ENCODE measurements at places on chromosomes 11 and 22.

- DNase-seq, result peak; percentile 84
Observed at GRCh38 chr11:3710485-3711259, 39.5 kb upstream of the CHRNA10 start.

GRCh38 chr22:34845391-34845790, 220.6 kb upstream of the ISX start:
- DNase-seq, result no peak

DNA sequence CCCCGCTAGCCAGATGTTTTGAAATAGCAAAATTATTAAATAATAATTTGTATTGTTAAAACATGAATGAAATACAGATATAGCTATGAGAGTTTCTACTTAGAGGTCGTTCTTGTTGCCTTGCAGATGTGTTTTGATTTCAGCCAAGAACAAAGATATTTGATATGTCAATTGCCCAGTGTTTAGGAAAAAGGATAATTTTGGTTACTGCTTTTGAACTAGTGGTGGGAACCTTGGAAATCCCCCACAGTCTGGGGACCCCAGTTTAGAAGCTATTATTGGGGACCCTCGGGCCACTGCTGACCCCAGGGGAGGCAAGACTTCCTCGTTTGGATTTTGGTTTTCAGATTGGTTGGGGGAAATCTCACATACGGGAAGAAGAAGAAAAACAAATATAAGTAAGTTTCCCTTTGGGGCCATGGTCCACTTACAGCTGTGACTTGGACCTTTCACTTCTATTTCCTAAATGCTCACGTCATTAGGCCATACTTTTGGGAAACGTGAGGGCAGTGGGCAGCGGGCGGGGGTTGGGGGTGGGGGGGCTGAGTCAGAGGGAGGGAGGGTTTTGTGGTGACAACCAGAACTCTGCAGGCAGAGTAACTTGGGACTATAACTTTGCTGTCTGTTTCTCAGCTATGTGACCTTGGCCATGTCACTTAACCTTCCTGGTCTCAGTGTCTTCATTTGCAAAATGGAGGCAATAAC, 37.0 kb downstream of the LDLRAD3 start:
- peak; percentile 74 for DNase-seq

GRCh38 chr11:72327606-72328005, 83.6 kb upstream of the PHOX2A start:
- no peak for DNase-seq

GRCh38 chr11:120906766-120907165, 117.1 kb upstream of the TBCEL start:
- no peak for DNase-seq

DNA sequence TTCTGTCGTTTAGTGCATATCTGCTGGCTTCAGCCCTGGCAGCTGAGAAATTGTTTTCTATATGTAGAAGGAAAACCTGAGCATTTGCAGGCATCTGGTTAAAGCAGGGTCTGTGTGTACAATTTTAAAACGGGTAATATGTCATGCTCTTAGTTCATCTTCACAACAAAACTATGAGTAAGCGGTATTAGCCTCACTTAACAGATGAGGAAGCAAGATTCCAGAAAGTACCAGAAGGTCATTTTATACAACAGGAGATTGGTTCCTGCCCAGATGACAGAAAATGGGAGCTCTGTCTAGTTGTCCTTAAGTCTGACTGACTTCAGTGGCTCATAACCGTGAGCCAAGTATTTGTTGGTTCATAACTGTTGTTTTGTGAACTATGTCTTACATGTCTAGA, 1.1 kb downstream of the TIMM10B start:
- DNase-seq, result no peak

GRCh38 chr11:67344264-67344663, 9.1 kb downstream of the POLD4 start:
- no peak for DNase-seq

- peak; percentile 62 for DNase-seq
Observed at GRCh38 chr22:25668437-25668836, 73.6 kb upstream of the MYO18B start.

GRCh38 chr11:2436521-2437031, 7.7 kb downstream of the TRPM5 start:
- DNase-seq, result no peak

DNA sequence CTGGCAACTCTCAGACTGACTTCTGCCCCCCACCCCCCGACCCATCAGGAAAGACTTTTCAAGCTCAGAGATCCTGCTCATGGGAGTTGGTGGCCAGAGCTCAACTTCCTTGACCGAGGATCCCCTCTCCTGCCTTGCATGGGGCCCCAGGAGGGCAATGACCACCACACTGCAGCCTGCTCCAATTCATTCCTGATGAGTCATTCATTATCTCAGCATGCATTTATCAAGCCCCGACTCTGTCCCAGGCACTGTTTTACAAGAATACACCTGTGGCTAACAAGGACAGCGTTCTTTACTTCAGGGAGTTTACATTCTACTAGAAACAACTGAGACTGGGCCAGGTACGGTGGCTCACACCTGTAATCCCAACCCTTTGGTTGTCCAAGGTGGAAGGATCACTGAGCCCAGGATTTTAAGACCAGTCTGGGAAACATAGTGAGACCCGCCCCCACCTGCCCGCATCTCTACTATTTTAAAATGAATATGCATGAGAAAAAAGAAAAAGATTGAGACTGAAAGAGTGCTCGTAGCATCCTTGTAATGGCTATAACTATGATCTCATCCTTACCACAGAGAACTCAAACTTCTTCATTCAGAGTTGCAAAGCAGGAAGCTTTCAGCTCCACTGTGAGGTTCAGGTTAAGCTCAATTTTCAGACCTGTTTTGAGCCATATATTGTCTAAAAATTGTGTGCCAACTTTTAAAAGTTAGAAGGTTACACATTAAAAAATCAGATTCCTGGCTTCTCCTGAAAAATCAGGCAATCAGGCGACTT, 60.4 kb downstream of the FEZ1 start:
- DNase-seq, result peak; percentile 22

GRCh38 chr22:43100225-43100624, 10.3 kb upstream of the BIK start:
- DNase-seq, result no peak

DNA sequence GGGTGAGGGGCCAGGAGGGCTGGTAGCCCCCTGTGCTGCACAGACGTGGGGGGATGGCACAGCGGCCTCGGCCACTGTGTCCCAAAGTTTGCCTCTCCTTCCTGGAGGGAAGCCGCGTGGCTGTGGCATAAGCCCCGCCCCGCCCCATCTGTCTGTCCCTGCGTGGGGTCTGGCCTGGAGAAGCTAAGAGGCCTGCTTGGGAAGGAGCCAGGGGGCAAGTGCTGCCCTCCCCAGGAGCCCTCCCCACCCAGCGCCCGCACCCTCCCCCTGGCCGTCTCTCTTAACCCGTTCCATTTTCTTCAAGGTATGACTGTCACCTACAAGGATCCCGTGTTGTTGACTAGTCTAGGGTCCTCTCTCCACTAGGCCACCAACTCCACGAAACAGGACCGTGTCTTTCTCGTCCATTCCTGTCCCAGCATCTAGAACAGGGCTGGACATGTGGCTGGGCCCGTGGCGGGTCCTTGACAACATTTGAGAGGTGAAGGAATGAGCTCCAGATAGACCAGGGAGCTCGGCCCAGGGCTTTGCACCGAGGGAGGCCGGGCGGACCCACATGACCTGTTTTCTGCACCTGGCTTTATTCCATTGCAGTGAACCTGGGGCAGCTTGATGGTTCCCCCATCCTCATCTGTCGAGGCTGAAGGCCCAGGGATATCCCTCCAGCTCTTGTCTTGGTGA, 428.0 kb downstream of the TBC1D22A start:
- no peak for DNase-seq

- DNase-seq, result no peak
Observed at GRCh38 chr22:45631140-45631840, 40.3 kb upstream of the ATXN10 start.

GRCh38 chr22:45846952-45847351, 130.0 kb downstream of the WNT7B start:
- no peak for DNase-seq

GRCh38 chr11:95688501-95689222, 100.9 kb downstream of the FAM76B start:
- no peak for DNase-seq

- peak; percentile 37 for DNase-seq
Observed at GRCh38 chr11:105372206-105372605, 232.6 kb upstream of the CARD18 start.

DNA sequence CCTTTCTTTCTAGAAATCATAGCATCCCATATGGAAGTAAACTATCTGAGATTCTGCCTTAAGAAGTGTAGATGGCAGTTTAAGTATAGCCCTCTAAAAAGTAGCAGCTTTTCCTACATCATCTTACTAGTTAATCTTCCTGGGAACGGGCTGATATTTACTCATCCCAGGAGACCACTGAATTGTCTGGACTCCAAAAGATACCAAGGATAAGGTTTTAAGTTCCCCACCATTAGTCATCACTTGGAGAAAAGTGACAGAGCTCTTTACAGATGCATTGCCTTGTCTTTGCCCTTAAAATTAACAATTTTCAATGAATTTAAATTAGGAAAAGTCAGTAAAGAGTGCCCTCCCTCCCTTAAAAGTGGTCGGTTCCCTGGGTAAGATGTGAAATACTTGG, 129.5 kb downstream of the MAML2 start:
- peak; percentile 80 for DNase-seq

- no peak for DNase-seq
Observed at GRCh38 chr22:47209547-47210023, 447.1 kb downstream of the TBC1D22A start.

GRCh38 chr11:47948137-47948536, 32.2 kb upstream of the PTPRJ start:
- DNase-seq, result no peak

DNA sequence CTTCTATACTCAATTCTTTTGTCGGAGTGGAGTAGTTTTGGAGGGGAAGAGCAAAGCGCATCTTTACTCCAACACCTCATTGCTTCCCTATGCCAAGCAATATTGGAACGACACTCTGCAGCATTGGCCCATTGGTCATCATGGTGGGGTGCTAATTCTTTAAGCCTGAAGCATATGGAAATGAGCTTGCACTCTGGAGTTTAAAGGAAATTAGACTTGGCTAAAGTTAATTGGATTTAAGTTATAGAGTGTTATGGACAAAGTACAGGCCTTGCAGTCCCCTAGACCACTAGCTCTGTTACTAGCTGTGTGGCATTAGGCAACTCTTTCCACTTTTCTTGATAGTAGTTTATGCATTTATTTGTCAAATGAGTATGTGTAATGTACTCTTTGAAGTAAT, 568.3 kb upstream of the TENM4 start:
- DNase-seq, result no peak

GRCh38 chr11:78474451-78474850, 56.8 kb upstream of the GAB2 start:
- no peak for DNase-seq

GRCh38 chr11:69001243-69002081, 11.6 kb downstream of the MRGPRF start:
- DNase-seq, result no peak

- no peak for DNase-seq
Observed at GRCh38 chr11:11427140-11427539, 74.1 kb upstream of the CSNK2A3 start.

DNA sequence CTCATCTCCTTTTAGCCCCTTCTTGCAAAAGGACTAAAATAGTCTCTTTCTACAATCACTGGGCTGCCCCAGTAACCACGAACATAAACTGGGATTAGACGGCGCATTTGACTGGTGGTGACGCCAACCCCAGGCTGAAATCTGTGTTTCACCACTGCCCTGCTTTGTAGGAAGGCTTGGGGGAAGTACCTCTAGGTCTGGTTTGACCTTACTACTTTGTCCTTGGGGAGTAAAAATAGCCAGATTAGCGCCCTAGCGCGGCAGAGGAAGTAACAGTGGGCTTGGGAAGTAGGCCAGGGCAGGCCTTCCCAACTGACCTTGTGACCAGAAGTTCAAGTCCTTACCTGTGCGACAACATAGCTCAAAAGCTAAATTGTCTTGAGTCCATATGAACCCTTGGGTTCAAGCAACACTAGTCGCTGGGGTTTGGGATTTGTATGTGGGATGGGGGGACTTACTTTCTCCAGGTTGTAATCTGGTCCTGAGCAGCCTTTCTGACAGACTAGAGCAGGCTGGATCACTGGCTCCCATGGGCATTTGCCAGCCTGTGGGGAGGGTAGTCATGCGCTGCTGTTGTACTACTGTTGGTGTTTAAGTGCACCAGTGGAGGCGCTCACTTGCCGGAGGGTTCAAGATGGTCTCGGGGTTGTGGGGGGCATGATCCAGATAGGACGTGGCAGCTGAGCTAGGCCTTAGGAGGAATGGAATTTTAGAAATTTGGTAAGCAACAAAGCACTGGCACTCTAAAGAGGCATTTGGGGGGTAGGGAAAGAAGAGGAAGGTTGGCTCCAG, 953 bp upstream of the PACS1 start:
- DNase-seq, result peak; percentile 61

Data from choroid plexus epithelial cell (primary cell).